ENCODE measurements at places on chromosomes 12 and 14.

DNA sequence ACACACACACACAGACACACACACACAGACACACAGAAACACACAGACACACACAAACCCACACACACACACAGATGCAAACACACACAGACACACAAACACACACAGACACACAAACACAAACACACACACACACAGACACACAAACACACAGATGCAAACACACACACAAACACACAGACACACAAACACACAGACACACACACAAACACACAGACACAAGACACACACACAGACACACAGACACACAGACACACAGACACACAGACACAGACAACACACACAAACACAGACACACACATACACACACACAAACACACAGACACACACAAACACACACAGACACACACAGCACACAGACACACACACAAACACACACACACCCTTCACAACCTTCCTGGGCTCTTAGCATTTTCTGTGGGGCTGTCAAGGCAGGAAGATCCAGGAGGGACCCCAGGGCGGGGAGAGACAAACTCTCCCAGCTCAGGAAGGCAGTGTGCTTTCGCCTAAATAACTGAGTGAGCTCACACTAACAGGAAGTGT lies 24.2 kb upstream of the INF2 start:
- no peak for DNase-seq

DNA sequence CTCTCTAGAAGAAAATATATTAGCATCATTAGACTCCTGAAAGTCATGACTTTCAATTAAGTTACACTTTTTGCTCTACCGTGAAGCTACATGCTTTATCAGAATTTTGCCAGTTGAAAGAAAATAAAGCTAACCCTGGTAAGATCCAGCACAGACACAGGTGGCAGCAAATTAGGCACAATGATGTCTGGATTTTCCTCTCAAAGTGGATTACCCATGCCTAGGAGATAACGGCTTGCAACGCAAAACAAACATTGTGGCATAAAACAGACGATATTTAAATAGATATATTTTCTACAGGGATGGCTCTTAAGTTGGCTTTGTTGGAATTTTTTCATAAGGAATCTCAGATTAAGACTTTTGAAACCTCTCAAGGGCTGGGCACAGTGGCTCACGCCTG lies 33.4 kb downstream of the BCAT1 start:
- DNase-seq = no peak

GRCh38 chr12:41452838-41453407 lies 264.8 kb downstream of the PDZRN4 start:
- no peak for DNase-seq

- DNase-seq = no peak
Observed at GRCh38 chr12:113184098-113184899, 979 bp downstream of the DDX54 start.

GRCh38 chr12:93134175-93134890 lies 205.2 kb upstream of the EEA1 start:
- DNase-seq = no peak

GRCh38 chr14:78737601-78738000 lies 567.4 kb downstream of the NRXN3 start:
- no peak for DNase-seq

- peak; percentile 79 for DNase-seq
Observed at GRCh38 chr12:80321653-80322052, 122.4 kb upstream of the PTPRQ start.

- no peak for DNase-seq
Observed at GRCh38 chr14:38129705-38130104, 78.0 kb upstream of the SSTR1 start.

GRCh38 chr12:6827982-6828780 lies at the start of gene P3H3:
Gene P3H3, plus strand, starts transcription at chr12:6828407. Its CDS starts 34 bp downstream, at chr12:6828441.
- DNase-seq = no peak

DNA sequence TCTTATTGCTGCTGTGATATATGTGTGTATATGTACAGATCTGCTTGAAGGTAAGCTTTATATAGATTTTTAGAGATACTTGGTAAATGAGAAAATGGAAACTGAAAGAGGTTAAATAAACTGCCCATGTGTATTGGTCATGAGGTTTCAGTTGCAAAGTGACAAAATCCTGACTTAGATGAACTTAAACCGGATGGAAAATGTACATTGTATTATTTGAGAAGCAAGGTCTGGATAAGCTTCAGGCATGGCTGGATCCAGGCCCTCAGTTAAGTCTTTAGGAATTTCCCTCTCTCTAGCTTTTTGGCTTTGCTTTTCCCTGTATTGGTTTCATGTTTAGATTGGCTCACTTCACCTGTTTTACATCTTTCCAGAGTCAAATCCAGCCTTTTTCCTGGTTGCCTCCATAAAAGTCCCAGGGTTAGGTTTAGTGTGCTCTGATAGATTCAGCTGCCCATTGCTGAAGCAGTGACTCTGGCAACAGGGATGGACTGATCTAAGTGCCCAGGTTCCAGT lies 21.0 kb upstream of the MAP1LC3B2 start:
- DNase-seq = no peak

DNA sequence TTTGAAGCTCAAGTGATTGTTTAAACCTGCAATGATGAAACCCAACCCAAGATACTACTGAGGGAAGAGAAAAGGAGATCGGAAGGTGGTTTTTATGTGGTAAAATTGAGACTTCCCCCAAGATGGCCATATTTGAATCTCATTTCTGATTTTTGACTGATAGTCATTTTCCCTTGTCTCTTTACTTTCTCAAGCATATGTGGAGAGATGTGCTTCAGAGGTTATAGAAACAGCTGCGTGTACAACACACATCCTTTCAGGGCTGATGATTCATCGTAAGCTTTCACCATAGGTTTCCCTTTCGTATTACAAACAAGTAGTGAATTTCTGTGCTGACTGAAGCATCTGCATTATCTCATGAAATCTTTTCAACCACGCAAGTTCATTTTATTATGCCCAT lies 276.2 kb downstream of the EMP1 start:
- no peak for DNase-seq

GRCh38 chr12:125455556-125455955 lies 390.3 kb downstream of the AACS start:
- no peak for DNase-seq

GRCh38 chr12:49010092-49010668 lies 8.4 kb downstream of the PRKAG1 start:
- DNase-seq = no peak

DNA sequence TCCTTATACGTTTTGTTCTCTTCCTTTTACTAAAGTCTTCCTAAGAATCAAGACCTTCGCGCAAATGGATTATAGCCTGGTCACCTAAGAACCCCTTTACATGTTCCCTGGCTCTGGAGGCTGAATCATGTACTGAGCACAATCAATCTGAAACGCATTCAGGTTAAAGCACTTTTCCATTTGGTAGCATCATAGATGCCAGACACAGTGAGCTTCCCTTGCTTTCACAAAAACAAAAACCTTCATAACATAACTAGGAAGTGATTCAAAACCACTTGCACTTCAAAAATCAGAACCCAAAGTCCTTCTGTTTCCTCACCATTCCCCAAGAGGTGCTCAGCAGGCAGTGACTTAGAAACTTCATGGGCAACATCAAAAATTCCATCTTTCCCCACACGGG lies 105.4 kb downstream of the CRACR2A start:
- no peak for DNase-seq

- DNase-seq = no peak
Observed at GRCh38 chr14:50377550-50378085, 19.1 kb downstream of the CDKL1 start.

DNA sequence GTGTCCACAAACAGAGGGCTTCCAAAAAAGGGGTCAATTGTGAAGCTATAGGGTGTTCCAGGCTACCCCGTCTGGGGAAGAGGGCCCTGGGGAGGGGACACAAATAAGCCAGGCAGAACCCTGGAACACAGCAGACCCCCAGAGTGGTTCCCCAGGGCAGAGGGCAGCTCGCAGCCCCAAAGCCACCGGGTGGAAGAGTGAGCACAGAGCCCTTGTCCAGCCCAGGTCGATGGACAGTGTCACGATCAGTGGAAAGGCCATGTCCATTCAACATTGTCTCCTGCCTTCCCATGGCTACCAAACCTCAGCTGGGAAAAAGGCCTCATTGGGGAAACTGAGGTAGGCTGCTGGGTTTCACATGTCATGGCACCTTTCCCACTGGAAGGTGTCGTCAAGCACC lies 131.4 kb downstream of the DICER1 start:
- no peak for DNase-seq

DNA sequence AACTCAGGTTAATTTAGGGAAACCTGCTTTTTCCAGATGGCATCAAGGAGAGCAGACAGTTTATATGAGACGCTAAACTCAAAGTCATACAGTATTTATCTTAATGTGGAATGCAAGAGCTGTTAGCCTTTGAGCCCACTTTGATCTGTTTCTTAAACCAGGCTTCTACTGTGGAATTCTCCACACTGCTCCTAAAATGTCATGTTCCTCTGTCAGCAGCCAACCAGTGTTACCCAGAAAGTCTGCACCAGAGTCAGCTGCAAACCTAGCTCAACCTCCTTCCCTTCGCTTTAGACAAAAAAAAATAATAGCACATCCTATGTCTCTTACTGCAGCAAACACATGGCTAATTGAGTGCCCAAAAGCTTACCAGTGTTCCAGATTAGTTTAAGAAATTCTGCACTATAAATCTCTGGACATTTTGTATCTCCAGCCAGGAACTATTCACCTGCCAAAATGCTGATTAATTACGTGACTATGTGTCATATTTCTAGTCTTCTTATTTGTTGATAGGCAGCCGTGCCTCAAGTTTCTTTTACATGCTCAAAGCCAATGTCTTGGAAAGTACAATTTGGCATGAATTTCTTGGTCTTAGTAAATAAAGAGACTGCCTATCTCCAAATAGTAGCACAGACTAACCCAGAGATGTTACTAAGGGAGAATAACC lies 21.8 kb downstream of the ARMH4 start:
- DNase-seq = no peak

DNA sequence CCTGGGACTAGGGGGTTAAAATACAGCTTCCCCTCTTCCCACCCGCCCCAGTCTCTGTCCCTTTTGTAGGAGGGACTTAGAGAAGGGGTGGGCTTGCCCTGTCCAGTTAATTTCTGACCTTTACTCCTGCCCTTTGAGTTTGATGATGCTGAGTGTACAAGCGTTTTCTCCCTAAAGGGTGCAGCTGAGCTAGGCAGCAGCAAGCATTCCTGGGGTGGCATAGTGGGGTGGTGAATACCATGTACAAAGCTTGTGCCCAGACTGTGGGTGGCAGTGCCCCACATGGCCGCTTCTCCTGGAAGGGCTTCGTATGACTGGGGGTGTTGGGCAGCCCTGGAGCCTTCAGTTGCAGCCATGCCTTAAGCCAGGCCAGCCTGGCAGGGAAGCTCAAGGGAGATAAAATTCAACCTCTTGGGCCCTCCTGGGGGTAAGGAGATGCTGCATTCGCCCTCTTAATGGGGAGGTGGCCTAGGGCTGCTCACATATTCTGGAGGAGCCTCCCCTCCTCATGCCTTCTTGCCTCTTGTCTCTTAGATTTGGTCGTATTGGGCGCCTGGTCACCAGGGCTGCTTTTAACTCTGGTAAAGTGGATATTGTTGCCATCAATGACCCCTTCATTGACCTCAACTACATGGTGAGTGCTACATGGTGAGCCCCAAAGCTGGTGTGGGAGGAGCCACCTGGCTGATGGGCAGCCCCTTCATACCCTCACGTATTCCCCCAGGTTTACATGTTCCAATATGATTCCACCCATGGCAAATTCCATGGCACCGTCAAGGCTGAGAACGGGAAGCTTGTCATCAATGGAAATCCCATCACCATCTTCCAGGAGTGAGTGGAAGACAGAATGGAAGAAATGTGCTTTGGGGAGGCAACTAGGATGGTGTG lies 1.9 kb downstream of the GAPDH start:
- no peak for DNase-seq

DNA sequence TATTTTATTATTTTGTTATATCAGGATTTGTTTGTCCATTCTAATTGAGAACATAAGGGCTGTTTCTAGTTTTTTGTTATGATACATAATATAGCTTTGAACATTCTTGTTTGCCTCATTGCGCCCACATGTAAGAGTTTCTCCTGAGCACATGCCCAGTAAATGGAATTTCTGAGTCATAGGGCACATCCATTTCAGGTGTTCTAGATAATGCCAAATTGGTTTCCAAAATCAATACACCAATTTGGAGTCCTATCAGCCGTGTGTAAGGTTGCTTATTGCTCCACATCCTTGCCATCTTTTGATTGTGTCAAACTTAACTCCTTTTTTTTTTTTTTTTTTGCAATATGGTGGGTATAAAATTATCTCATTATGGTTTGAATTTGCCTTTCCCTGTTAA lies 97.9 kb upstream of the RESF1 start:
- no peak for DNase-seq

DNA sequence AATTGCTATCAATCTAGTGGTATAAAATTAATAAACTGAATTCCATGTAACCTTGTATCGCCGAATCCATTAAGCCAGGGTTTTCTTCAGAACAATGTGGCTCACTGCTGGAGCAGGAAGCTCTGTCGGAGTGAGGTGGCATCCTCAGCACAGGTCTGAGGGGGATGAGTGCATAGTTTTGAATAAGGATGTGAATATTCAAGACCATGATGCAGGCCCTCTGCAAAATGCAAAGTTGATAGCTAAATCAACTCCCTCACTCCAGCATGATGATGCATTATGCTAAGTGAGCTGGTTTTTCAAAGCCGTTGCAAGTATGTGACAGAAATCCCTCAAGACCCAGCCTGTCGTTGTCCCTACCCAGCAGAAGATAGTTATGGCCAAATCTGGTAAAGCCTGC lies 53.0 kb downstream of the TRIM9 start:
- DNase-seq = no peak

DNA sequence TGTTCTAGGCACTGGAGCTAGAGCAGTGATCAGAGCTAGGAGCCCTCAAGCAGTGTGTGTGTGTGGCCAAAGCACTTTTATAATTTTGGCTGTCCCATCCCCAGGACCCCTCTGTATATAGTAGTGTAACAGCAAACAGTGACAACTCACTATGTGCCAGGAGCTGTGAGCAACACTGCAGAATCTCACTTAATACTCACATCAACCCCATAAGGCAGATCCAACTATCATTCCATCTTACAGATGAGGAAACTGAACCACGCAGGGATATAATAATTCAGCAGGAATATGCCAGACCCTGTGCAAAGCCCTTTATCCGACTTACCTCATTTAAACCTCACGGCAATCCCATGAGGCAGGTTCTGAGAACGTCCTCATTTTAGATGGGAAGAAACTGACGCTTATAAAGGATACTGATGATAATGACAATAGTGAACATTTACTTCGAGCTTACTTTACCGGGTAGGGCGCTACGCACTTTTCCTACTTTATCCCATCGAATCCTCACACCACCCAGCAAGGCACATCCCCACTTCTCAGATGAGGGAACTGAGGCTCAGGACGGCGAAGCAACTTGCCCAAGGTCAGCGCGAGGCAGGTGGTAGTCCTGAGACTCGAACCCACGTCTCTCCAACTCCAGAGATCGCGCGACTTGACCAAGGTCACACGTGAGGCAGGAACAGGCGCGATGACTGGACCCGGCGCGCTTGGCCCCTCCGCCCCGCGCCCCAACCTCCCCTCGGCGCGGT lies 687 bp downstream of the RAB35 start:
- no peak for DNase-seq

DNA sequence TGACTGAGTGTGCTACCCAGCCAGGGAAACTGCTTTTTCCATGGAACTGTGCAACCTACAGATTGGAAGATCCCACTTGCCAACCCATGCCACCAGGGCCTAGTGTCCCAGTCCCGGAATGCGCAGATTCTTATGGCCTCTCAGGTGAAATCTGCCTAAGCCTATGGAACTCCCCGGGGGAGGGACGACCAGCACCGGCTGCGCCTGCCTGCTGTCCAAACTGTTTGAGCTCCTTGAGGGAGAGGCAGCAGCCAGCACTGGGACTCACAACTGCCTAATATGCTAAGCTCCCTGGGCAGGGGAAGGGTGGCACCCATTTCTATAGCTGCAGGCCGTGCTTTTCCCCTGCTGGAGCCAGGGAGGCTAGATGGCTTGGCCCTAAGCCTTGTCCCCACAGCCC lies 92.5 kb upstream of the GZMB start:
- no peak for DNase-seq

All from PC-9 (cell line).